ENCODE measurements at places on chromosomes 6 and 20. TPM values are rescaled to one million over a fixed set of nuclear protein-coding genes. Genes with fewer than 3 reads are reported as not detected.

The DYNLT2 gene
- total RNA-seq, result 6.8 TPM

The VIP gene
- total RNA-seq, result not detected

The BNIP5 gene
- total RNA-seq, result not detected

DNA sequence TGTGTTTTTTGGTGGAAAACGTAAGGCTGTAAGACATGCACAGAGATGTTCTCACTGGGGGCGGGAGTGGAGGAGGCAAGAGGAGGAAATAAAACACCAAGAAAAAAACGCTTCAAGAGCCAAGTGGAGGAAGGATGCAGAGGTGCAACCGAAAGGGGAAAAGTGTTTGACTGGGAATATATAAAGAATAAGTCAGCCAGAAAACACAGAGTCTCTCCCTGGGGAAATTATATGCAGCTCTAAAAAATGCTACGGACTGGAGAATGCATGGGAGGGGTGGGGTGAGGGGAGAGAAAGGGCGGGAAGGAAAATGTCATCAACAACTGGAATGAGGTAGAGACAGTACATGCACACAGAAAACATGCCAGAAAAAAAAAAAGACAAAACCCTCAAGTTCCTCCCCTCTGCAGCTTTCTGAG, 133.5 kb downstream of the SCML4 start:
- no peak for DNase-seq

DNA sequence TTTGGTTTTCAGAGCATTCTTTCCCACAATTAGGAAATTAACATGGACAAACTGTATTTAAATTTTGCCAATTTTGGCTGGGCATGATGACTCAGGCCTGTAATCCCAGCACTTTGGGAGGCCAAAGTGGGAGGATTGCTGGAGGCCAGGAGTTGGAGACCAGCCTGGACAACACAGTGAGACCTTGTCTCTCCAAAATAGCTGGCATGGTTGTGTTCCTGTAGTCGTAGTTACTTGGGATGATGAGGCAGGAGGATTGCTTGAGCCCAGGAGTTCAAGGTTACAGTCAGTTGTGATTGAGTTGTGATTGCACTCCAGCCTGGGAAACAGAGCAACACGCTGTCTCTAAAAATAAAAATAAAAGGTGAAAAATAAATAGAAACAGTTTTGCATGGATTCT, 15.0 kb downstream of the PANK2 start:
- DNase-seq, result no peak

The PAK5 gene
- not detected for total RNA-seq

The PRRT1 gene
- total RNA-seq, result 0.54 TPM

The NTSR1 gene
- total RNA-seq, result 0.45 TPM

- no peak for DNase-seq
Observed at GRCh38 chr6:156126535-156126934, 650.6 kb upstream of the ARID1B start.

DNA sequence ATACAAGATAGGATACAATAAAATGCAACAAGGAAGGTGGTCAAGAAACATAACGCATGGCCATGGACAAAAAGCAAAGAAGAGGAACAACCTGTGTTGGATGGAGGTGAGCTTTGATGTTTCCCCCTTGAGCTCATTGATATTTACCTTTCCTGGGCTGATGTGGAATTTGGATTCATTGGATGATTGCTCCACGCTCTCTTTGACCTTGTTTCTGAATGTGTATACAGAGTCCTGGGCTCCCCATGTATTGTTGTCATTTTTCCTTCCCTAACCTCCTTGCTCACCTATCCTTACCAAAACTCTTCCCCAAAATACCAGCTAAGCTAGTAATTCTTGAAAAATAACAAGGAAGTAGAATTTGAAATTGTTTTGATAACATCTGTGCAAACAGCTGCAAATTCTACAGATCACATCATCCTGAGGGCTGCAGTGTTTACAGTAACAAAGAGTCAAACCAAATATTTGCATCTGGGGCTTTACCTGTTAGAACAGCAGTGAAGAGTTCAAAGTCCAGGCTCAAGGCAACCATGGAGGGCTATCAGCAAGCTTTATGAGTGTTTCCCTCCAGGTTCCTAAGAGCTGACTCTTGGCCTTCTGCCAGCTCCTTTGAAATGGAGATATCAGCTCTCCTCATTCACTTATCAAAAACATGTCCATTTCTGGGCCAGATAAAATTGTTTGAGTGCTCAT, 214.3 kb upstream of the MARCKS start:
- no peak for DNase-seq

DNA sequence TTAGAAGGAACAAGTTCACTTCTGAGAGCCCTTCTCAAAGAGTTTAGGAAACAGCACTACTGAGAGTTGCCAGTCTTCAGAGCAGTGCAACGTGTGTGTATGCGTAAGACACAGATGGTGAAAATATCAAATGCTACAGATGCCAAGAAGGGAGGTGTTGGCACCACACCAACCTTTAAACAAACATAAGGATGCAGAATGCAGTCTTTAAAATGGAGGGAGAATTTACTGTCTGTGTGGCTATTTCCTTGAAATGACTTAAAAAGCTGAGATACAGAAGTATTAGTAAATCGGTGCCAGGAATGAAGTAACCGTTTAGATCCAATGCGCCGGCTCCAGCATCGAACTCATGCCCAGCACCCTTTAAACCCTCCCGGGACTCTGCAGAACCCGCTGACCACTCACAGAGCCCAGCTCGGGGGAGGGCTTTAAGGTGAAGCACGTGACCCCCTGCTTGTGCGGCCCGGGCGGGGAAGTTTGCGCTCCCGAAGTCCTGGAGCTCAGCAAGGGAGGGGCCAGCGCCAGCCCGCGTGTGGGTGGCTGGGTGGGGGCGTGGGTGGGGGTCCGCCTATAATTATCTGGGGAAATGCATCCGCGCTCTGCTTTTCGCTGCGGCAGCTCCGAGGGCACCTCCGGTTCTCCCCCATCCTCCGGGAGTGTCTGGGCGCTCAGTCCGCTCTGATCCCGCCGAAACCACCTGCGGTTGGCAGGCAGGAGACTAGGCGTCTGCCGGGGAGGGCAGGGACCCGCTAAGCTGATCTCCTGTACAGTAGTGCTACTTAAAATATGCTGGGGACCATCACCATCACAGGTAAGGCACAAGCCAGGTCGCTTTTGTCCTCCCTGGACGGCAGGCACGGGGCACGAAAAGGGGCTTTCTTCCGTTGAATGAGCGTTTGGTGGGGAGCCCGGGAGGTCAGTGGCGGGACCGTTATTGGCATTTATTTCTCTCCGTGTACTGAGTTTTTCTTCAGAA, 66.0 kb downstream of the ZBTB2 start:
- peak; percentile 19 for DNase-seq

DNA sequence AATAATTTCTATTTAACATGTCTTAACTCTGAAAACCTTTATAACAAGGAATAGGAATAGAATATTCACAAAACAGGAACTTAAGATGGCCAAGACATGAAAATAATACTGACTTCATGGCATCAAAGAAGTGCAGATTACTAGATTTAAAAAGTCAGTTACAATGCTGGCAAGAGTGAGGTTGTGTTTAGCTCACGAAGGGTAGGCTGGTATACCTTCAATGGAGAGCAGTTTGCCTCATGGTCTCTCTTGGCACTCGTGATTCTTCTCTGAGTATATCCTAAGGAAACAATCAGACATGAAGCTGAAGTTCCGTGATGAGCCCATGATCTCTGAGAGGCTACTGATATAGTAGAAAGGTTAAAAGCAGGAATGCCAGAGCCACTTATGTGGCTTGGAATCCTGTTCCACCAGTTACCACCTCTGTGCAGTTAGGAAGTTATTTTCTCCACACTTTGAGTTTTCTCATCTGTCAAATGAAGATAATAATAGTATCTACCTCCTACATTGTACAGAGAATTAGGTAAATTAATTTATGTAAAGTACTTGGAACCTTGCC, 7.2 kb downstream of the NCOA7 start:
- DNase-seq, result no peak

DNA sequence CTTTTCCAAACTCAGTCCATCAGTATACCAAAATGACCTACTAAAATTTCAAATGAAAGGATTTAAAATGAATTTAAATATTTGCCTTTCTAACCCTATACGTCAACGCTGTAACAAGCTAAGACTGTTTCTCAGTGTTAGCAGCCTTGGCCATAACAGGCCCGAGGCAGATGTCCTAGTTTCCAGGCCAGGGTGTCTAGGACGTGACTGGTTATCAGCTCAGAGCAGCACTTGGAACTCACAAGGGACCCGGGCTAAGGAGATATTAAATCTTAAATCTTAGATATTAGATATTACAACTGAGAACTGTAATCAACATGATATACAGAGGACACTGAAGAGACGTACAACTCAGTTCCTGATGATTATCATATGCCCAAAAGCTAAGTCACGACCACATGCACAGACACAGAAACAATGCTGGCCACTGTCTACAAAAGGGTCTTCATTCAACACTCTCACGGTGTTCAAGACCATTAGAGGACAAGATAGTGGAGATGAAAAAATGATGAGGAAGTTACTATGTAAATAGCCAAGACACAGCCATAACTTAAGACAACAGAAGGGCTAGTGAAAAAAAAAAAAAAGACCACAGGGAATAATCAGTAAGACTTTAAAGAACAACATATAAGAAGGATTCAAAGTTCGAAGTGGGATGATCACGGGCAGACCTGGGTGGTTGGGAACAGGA, at the start of gene CLDN20:
Gene CLDN20, plus strand, starts transcription at position 641 of the 691 bp plus-strand sequence. CDS start 11,707 bp downstream, outside the sequence.
- DNase-seq, result no peak

GRCh38 chr6:54695815-54696214, 150.8 kb upstream of the FAM83B start:
- DNase-seq, result no peak

- no peak for DNase-seq
Observed at GRCh38 chr20:63357921-63358905, 2.9 kb downstream of the CHRNA4 start.

Data from natural killer cell (primary cell).